NCI-H1417 treated with DMSO at 0.1 percent for 48 hours (cell line): ENCODE measurements at places on chromosomes 16 and 17.

GRCh38 chr16:46620266-46621005 is 743 bp downstream of the SHCBP1 start:
- DNase-seq = no peak

- no peak for DNase-seq
Observed at GRCh38 chr16:85133290-85133599, 21.0 kb upstream of the CIBAR2 start.

DNA sequence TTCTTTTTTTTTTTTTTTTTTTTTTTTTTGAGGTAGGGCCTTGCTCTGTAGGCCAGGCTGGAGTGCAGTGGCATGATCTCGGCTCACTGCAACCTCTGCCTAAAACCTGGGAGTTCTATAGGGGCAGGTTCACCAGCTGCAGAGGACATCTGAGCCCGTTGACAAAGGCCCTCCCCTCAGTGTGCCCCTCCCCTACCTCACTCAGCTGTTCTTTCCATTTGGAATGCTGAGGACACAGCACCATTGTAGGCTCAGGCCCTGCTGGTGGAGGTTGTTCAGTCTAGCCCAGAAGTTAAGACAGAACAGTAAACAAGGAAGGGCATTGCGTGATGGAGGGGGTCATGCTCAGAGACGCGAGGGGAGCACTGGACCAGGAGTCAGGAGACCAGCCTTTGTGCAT is 21.8 kb upstream of the KIF19 start:
- DNase-seq = no peak

DNA sequence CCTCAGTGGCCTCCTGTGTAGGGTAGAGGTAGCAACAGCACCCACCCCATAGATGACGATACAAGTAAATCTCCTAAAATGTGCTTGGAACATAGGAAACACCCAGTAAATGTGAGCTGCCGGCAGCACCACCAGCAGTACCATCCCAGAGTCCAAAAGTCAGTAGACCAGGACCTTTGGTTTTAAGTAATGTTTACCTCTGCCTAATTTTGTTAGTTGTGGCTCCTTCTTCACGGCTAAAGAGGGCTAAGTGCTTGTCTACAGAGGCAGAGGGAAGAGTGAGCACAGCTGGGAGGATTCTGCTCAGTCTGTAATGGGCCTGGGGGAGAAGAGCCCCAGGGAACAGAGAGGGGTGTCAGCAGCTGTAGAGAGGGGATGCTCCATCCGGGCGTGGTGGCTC is 91.3 kb upstream of the FBXO47 start:
- DNase-seq = no peak

DNA sequence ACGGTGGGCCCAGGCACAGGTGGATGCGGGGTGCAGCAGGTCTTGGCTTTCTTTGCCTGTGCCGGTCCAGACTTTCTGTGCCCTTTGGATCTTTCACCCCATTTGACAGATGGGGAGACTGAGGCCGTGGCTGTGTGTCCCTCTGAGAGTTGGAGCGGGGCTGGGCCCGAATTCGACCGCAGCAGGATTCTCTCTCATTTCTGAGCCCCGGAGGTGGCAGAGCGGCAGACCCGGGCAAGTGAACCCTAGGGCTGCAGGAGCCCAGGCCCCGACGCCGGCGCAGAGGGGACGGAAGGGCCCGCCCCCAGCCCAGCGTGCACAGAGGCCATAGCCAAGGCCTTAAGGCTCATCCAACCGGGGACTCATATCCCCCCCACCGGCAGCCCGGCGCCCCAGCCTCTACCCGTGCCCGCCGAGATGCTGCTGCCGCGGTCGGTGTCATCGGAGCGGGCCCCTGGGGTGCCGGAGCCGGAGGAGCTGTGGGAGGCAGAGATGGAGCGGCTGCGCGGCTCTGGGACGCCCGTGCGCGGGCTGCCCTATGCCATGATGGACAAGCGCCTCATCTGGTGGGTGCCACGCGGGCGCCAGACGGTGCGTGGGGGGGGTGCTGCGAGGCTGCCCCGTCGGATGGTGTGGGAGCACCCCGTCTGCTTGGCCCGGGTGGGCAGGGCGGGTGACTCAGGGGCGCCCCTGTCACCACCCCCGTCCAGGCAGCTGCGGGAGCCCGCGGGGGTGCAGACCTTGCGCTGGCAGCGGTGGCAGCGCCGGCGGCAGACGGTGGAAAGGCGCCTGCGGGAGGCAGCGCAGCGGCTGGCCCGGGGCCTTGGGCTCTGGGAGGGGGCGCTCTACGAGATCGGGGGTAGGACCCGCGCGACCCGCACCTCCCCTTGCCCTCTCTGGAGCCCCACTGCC is 857 bp downstream of the TMC8 start:
- DNase-seq = no peak

GRCh38 chr17:50196036-50196435 is 5.4 kb downstream of the COL1A1 start:
- DNase-seq = no peak

GRCh38 chr17:7842380-7843256 is 8.6 kb downstream of the KDM6B start:
- DNase-seq = no peak
